ENCODE measurements at places on chromosomes 5 and 9.

DNA sequence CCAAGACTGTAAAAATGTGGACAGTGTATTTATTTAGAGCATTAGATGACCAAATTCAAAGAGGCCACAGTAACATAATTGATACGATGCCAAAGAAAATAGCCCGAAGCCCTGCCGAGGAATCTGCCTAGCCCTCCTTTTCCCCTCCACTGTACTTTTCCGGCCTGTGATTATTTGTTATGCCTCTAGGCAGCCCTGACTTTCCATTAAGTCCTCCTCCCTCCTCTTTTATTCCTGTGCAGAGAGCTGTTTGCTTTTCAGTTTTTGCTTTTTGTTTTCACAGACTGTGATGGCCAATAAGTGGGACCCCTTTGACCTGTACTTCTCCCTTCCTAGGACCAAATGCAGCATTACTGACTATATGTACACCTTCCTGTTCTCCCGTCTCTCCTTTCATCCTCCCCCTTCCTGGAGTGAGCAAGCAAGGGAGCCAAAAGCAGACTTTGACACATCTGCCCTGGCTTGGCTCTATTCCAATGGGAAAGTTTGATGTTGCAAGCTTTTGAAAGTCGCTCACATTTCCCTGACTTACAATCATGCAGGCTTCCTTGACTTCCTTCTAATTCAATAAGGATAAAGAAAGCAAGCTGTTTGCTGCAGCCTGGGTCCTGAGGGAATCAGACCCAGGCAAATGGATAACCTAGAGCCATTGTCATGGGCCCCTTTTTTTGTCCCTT, 76.1 kb downstream of the NREP start:
- no peaks in the 10 kb centered on the region for H3K27me3 ChIP-seq
- no peaks in the 10 kb centered on the region for H3K4me1 ChIP-seq
- H3K4me3 ChIP-seq: no peak overlapping the region
- no peak overlapping the region for H3K27ac ChIP-seq

- no peaks in the 10 kb centered on the region for H3K4me1 ChIP-seq
- H3K4me3 ChIP-seq: no peak overlapping the region
- H3K36me3 ChIP-seq: no peaks in the 10 kb centered on the region
- H3K27ac ChIP-seq: no peak overlapping the region
- no peak for DNase-seq
Observed at GRCh38 chr5:116009806-116010205, 22.5 kb upstream of the ARL14EPL start.

DNA sequence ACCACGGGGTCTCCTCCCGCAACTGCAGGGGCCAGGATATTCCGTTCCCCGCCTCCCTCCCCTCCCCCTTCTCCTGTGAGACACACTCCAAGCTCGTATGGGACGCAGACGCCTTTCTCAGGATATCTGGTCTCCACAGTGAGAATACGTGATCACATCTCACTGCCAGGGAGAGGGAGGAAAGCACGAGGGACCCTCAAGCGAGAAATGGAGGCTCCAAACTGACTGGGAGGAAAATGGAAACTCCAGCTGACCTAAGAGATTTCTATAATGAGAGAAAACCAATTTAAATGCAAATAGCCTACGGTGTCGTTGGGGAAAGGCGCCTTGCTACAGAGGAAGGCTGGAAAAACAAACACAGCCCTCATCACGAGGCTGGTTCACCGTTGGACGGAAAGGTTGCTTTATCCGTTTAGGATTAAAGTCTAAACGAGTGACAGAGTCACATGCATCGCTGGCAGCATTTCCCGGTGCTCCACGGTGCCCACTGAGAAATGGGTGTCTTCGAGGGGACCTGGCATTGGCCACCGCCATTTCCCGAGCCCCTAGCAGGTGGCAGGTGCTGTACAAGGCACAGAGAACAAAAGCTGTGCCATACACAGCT, 116.9 kb upstream of the CPEB4 start:
- peaks cover 10% of the 10 kb centered on the region for H3K4me1 ChIP-seq
- no peak for DNase-seq
- no peaks in the 10 kb centered on the region for H3K36me3 ChIP-seq
- H3K27me3 ChIP-seq: no peaks in the 10 kb centered on the region
- H3K4me3 ChIP-seq: no peak overlapping the region

GRCh38 chr9:134134949-134135342, 936 bp upstream of the WDR5 start:
- DNase-seq: no peak
- no peaks in the 10 kb centered on the region for H3K36me3 ChIP-seq
- H3K4me3 ChIP-seq: peak overlapping the region; percentile 99
- H3K27ac ChIP-seq: peak overlapping the region; percentile 88
- H3K4me1 ChIP-seq: peaks cover 36% of the 10 kb centered on the region
- no peaks in the 10 kb centered on the region for H3K27me3 ChIP-seq

GRCh38 chr5:149904293-149904886, 40.2 kb downstream of the PDE6A start:
- DNase-seq: peak; percentile 58
- H3K36me3 ChIP-seq: no peaks in the 10 kb centered on the region
- H3K4me3 ChIP-seq: no peak overlapping the region
- H3K27ac ChIP-seq: no peak overlapping the region
- H3K4me1 ChIP-seq: peaks cover 11% of the 10 kb centered on the region

DNA sequence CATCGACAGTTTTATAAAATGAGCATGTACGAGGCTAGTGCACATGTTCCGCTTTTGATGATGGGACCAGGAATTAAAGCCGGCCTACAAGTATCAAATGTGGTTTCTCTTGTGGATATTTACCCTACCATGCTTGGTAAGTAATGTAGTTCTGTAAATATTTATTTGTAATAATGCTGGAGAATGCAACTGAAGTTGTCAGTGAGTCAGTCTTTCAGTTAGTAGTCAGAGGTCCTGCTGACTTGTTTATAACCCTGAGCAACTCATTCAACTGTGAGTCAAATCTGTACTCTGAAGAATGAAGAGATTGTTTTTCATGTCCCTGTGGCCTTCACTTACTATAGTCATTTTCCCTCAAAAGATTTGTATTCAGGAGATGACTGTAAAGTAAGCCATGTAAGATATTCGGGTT, 28.4 kb upstream of the GPR150 start:
- no peaks in the 10 kb centered on the region for H3K27me3 ChIP-seq
- peaks cover 6% of the 10 kb centered on the region for H3K4me1 ChIP-seq

DNA sequence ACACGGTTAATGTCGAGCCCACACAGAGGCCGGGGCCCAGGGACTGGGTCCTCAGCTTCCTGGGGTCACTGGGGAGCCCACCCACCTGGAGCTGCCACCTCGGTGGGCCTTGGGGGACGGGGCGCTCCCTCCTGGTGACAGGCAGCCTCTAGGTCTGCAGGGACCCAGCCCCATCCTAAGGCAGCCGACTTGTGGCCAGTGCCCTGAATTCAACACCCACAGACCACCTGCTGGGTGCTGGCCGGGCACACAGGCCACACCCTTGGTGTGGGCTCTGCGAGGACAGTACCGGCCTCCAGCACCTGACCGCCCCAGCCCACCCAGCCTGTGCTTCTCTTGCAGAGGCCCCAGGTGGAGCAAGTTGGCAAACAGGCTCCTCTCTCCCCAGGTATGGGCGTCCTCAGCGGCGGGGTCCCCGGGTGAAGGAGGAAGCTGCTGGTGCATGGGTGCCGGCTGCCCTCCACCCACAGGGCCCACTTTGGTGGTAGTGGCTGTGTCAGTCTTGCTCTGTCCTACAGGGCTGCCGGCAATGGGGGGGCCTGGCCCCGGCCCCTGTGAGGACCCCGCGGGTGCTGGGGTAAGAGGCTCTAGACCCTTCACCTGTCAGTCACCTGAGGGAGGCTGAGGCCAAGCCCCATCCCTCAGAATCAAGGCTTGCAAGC, 8.3 kb downstream of the ENTPD8 start:
- H3K36me3 ChIP-seq: no peaks in the 10 kb centered on the region
- no peaks in the 10 kb centered on the region for H3K27me3 ChIP-seq
- no peak overlapping the region for H3K4me3 ChIP-seq
- H3K4me1 ChIP-seq: peaks cover 11% of the 10 kb centered on the region
- no peak for DNase-seq

DNA sequence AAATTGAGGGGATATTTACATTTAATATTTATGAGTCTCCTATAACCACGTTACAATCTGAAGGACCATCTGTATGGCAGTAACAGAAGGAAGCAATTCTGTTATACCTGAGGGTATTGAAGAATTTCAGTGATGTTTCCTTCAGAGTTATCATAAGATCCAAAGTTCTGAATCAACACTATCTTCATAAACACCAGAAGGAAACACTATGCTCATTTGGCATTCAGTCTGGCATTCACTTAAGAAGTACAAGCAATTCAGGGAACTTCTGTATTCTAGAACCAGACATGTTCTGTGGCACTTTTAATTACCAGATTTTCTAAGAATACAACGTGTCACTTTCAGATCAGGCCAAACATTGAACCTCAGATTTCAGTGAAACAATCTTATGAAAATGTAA, 9.6 kb downstream of the DAB2 start:
- H3K4me1 ChIP-seq: peaks cover 63% of the 10 kb centered on the region
- H3K27ac ChIP-seq: no peak overlapping the region
- no peak overlapping the region for H3K4me3 ChIP-seq
- no peak for DNase-seq

GRCh38 chr5:2176581-2176980, 293.9 kb upstream of the IRX4 start:
- no peaks in the 10 kb centered on the region for H3K27me3 ChIP-seq
- no peak overlapping the region for H3K27ac ChIP-seq
- H3K4me3 ChIP-seq: no peak overlapping the region

GRCh38 chr9:4106760-4107143, 193.1 kb downstream of the GLIS3 start:
- peak overlapping the region; percentile 45 for H3K27ac ChIP-seq
- H3K4me3 ChIP-seq: no peak overlapping the region
- H3K36me3 ChIP-seq: no peaks in the 10 kb centered on the region
- H3K27me3 ChIP-seq: no peaks in the 10 kb centered on the region

- H3K27ac ChIP-seq: no peak overlapping the region
- DNase-seq: no peak
- no peaks in the 10 kb centered on the region for H3K27me3 ChIP-seq
- H3K4me3 ChIP-seq: no peak overlapping the region
- no peaks in the 10 kb centered on the region for H3K36me3 ChIP-seq
Observed at GRCh38 chr9:82152181-82152580, 163.6 kb downstream of the SPATA31D1 start.

GRCh38 chr9:97567894-97568202, 65.3 kb downstream of the TSTD2 start:
- no peaks in the 10 kb centered on the region for H3K27me3 ChIP-seq
- no peak for DNase-seq
- H3K27ac ChIP-seq: no peak overlapping the region
- H3K36me3 ChIP-seq: no peaks in the 10 kb centered on the region

All from Caco-2 (cell line).